ENCODE measurements at places on chromosomes 7 and 10.
A peak's percentile ranks its signal among the peaks of the same experiment; 100 is the strongest.

DNA sequence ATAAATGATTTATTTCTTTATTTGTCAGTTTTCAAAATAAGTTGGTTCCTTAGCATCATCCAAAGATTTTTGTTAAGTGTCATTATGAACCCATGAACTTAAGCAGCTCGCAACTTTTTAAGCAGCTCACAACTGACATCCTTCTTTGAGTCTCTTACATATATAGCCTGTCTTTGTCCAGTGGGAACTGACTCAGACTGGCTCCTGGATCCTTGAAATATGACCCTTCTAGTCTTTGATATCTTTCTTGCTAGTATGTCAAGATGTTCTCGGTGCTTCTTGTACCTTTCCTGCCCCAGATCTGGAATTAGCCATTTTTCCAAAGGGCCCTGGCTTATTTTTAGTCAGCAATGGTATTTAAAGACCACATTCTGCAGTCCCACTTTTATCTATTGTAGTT, 53.9 kb upstream of the ARID5B start:
- DNase-seq = no peak

DNA sequence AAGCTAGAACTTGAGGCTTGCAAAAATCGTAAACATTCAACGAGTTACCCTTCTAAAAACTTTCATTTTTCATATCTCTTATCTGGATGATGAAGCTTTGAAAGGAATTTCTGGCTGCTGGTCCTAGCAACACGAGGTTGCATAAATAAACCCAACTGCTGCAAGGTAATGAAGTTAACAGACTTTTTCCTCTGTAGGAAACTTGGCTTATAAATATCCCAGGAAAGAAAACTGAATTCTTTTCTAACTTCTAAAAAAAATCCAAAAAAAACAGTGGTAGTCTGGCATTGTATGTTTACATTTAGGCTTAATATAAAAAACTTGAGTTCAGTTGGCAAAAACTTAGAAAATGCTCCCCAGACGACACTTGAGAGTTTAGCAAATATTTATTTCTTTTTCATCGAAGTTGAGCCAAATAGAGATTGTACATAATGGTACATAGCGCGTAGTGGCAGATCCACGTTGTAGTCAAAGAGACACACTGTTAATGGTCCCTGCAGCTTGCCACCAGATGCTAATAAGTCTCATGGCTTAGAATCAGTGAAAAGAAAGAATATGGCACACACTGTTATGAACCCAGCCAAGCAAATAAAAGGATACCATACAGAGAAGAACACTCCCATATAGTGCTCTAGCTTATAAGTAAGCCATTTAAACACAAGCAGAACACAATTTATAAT, 200.3 kb upstream of the PCLO start:
- no peak for DNase-seq

DNA sequence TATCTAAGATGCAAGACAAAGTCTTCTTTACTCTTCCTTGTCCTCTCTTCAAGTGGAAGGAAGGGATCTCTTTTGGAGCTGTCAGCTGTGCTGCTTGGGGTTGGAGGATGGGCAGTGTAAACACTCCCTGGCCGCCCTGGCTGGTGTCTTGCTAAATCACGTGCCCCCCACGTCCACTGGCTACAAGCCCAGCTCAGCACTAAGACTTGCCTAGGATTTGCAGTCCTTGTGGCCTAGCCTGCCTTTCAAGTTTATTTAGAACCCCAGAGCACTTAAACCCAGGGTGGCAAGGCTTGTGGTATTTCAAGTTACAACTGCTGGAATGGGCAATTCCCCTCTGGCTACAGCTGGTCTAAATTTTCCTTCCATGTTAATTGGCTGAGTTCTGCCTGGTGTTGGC, 272.4 kb upstream of the MYO3A start:
- DNase-seq = no peak

GRCh38 chr7:18361756-18362155, 133.8 kb upstream of the HDAC9 start:
- DNase-seq = no peak

DNA sequence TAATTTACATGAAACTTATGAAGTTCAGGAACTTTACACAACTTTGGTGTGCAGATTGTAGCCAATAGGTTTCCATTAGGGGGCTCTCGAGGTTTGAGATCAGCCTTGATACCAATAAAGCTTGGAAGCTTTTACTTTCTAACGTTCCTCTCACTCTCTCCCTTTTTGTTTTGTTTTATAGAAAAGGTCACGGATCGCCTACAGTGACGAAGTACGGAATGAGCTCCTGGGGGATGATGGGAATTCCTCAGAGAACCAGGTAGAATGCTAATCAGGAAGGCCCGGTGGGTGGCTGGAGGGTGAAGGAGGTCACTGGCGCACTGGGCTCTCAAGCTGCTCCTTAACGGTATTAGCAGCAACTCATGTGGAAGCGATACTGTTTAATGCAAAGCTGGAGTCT, 79.9 kb downstream of the VTI1A start:
- DNase-seq = no peak

- no peak for DNase-seq
Measured at GRCh38 chr10:124043310-124044142, 49.9 kb downstream of the CHST15 start.

GRCh38 chr10:109866995-109867635, 56.2 kb downstream of the XPNPEP1 start:
- DNase-seq = no peak

DNA sequence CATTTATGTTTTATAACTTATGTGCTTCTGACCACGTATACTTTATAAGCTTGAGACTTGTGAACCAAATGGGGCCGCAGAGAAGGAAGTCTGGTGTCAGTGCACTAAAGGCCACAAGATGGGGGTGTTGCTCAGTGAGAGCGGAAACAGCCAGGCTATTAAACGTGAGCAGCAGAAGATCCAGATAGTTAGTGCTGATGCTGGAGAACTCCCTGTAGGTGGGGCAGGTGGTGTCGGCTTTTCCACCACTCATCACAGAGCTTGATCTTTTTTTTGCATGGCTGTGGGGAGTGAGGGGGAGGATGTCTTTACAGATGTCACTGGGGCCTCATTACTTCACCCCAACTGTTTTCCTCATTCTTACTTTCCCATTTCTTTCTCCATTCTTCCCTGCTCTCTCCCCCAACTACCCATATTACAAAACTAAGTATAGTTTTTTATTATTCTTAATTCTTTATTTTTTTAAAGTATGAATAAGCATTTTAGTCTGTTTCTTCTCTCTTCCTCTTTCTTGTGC, 34.7 kb downstream of the ACADSB start:
- peak; percentile 58 for DNase-seq

- no peak for DNase-seq
Measured at GRCh38 chr7:132311733-132312132, 264.5 kb downstream of the PLXNA4 start.

DNA sequence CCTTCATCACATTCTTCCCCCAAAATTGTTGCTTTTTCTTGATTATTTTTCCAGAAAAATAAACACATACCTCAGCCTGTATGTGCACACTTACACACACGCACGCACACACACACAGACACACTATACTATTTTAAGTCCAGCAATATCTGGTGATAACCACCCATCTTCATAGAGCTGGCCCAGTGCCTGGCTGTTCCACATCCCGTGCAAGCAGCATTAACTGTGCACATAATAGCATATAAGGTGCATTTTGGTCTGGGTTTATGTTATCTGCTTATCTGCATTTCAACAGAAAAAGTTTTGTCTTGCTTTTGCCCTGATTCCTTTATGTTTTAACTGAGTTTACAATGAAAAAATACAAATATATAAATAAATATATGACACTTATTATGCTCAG, 143.1 kb upstream of the KLF6 start:
- no peak for DNase-seq

- DNase-seq = no peak
Measured at GRCh38 chr7:83211685-83212084, 49.0 kb upstream of the PCLO start.

- DNase-seq = no peak
Measured at GRCh38 chr10:110852947-110853346, 18.8 kb upstream of the PDCD4 start.

DNA sequence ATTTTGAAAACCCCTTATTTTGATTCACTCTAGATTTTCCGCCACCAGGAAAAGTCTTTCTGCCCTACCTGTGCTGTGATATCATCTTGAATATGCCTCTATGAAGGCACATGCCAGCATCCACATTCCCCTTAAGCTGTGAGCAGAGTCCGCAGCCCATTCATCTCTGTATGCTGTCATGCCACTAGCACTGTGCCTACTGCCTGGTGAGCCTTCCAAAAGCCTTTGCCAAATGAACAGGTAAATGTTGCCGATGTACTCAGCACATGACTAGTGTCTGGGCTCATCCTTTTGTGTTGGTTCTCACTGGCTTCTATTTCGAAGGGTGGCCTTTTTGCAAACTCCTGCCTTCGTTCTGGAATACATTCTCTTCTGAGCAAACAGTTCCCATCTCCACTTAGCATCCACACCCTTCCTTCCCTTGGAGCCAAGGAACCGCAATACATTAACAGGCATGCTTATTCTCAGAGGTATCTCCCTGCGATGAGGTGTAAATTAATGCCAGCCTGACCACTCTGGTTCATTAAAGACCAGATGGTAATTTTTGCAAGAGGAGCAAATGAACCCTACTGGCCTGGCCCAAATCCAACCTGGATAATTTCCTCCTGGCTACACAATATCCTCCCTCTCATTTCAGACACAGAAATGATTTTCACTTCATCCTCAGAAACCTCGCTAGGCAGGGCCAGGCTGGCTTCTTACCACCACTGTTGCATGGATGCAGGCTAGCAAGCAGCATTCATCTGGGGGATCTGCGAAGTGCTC, 339.7 kb upstream of the NFE2L3 start:
- DNase-seq = no peak

DNA sequence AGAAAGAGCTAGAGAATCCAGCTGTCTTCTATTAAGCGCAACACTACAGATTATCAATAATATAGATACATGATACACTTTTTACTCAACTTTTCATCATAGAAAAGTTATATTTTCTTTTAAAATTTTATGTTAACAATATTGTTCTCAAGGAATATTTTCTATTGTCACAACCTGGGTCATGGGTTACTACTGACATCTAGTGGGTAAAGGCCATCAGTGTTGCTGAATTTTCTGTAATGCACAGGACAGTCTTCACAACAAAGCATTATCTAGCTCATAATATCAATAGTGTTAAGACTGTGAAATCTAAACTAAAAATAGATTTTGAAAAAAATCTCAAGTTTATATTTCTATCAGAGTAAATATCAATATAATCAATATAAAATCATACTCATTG, 209.8 kb downstream of the ZNF33B start:
- no peak for DNase-seq

DNA sequence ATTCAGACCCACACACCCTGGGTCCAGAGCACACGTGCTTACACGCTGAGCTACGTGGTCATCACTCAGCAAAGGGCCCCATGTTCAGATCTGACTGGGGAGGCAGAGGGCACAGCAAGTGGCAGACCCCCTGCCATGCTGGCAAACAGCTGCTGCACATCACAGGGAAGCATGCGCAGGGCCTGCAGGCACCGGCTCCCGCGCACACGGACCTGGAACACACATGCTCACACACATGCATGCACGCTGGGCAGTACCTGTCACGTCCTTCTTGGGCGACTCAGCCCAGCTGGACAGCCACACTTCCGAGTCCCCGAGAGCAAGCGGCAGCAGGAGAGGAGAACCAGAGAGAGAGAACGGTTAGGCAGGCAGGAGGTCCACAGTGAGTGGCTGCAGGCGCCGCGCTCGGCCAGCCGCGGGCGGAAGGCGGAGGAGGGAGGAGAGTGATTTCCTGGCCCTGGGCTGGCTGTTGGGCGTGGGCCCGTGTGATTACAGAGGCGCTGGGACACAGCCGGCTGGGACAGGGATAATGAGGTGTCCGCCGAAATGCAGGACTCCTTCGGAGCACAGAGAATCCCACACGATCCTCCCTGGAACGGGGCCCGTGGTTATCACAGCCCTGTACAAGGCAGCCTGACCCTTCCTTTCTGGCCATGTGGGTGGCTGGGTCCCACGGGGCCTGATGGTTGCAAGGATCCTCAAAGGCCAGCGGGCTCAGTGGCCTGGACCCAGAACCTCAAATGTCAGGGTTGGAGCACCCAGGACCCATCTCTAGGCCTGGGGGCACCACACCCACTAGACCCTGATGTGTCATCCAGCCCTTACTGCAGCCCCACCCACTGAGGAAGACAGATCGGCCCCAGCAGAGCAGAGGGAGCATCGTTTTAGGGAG, 175.1 kb downstream of the NEURL1 start:
- DNase-seq = no peak

DNA sequence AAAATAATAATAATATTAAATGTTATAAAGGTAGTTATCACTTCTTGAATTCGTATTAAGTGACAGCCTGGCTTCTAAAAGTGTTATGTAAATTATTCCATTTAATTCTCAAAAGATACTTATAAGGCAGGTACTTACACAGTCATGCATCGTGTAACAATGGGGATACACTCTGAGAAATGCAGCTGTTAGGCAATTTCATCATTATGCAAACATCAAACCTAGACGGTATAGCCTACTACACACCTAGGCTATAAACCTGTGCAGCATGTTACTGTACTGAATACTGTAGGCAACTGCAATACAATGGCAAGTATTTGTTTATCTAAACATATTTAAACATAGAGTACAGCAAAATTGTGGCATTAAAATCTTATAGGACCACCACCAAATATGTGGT, 1.5 kb downstream of the IFIT1 start:
- no peak for DNase-seq

DNA sequence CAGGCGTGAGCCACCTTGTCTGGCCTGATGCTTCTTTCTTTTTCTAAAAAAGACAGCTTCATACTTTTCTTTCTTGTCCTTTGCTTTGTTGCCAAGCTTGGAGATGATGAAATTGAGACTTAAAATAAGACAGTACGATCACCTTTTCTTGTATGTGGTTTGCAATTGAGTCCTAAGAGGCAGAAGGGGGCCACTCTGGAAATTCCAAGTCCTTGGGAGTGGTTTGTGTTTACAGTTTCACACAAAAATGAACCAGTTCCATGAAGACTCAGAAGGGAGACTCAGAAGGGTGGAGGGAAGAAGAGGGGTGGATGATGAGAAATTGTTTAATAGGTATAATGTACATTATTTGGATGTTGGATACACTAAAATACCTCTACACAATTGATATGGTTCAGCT, 70.7 kb upstream of the TNS3 start:
- no peak for DNase-seq

DNA sequence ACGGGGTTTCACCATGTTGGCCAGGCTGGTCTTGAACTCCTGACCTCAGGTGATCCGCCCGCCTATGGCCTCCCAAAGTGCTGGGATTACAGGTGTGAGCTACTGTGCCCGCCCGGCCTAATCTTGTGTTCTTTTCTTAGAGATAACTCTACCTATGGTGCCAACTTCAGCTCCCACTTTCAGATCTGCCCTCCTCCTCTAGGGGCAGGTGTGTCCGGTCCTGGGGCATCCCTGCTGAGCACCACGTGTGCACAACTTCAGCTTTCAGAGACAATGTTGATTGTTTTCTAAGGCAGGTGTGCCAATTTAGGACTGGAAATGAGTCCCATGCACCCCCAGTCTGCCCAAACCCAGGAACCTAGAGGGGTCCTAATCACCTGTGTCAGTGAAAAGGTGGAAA, 18.5 kb upstream of the FXYD4 start:
- no peak for DNase-seq

DNA sequence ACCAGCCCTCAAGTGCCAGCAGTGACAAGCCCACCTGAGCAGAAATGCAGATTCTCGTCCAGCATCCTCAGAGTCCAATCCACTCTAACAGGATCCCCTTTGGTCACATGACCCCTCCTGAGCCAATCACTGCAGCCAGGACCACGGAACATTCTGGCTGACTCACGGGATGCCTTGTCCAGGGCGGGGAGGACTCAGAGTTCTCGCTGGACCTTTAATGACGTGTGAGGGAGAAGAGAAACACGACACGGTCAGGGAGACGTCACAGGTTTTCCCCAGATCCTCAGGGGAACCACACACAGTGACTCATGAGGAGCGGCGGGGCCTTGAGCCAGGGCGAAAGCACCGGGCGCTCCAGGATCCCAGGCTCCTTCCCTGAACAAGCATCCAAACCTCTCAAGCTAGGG, 155.7 kb downstream of the PTPRN2 start:
- DNase-seq = no peak
